ENCODE measurements at places on chromosomes 6 and 20. TPM values are rescaled to one million over a fixed set of nuclear protein-coding genes. Genes with fewer than 3 reads are reported as not detected.

The PACSIN1 gene
- total RNA-seq = 0.20 TPM

The SDCBP2 gene
- total RNA-seq = 1.3 TPM

The MROH8 gene
- 4.6 TPM for total RNA-seq

The TMEM74B gene
- 0.73 TPM for total RNA-seq

DNA sequence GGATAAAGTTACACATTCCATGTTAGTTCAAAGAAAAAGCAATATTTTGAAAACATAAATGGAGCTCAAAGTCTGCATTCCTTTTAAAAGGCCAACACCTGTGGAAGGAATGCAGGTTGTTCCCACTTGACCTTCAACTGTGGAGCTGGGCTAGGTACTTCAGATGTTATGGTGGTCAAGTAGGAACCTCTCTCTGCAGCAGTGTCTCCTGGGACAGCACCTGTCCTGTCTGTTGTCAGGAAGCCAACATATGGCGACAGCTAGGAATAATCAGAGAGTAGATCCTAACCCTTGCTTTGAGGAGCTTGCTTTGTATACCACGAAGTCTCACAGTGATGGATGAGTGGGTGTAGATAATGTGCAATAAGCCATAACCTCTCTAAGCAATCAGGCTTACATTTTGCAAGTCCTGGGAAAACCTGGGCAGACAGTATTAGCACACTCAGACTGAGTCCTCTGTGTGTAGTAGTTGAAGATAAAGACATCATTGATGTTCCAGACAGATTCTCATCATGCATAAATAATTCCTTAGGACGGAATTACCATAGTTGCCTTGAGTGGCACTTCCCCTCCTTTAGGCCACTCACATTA lies 347.5 kb downstream of the PRL start:
- H3K4me1 ChIP-seq = no peaks in the 10 kb centered on the region
- no peak overlapping the region for H3K27ac ChIP-seq
- no peaks in the 10 kb centered on the region for H3K36me3 ChIP-seq
- no peak overlapping the region for H3K4me3 ChIP-seq
- H3K27me3 ChIP-seq = no peaks in the 10 kb centered on the region
- DNase-seq = no peak

DNA sequence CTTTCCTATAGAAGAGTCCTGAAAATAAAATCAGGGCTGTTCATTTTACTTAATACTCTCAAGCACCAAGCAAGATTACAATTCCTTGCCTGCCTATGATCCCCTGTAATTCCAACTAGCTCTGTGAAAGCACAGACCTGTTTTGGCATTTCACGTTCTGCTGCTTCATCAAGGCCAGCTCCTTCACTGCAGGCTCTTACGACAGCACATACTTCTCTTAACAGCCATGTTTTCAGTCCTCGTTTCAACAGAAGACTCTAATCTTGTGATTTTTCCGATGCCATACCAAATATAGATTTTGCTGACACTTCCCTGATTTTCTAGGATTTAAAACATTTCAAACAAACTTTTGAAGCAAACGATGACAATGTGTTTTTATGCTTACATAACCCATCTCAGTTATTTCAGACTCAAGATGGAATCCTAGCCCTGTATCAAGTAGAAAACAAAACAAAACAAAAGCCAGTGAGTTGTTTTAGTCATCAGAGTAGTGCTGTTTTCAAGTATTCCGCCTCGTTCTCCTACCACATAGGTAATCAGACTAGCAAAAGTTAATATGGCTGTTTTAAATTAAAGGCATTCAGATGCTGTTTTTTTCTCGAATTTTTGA lies 616.5 kb upstream of the CITED2 start:
- H3K36me3 ChIP-seq = no peaks in the 10 kb centered on the region
- DNase-seq = no peak
- no peaks in the 10 kb centered on the region for H3K4me1 ChIP-seq
- H3K27me3 ChIP-seq = no peaks in the 10 kb centered on the region

DNA sequence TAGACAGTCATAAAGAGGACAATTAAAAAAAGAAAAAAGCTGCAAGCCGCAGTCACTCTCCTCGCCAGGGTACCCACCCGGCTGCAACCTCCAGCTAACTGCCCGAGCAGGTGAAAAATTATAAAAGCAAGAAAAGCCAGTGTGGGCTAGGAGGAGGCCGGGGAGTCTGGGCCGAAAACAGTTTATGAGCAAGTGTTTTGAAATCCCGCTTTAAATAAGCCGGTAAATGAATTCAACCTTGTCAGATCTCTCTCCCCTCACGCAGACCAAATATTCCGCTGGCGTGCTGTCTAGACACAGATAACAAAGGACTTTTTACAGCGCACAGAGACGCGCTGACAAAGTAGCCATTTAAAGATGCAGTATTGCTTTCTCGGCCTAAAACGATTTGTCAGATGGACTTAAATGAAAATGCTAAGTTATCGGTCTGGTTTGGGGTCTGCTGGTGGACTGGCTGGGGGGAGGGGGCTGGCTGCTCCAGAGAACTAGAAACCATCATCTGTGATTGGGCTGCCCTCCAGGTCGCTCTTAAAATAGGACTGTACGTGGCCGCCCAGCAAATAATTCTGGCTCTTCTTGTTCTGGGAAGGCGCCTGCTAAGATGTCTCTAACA lies 24.6 kb downstream of the PMEPA1 start:
- H3K36me3 ChIP-seq = no peaks in the 10 kb centered on the region
- peaks cover 90% of the 10 kb centered on the region for H3K4me1 ChIP-seq
- H3K27me3 ChIP-seq = no peaks in the 10 kb centered on the region
- no peak overlapping the region for H3K27ac ChIP-seq

DNA sequence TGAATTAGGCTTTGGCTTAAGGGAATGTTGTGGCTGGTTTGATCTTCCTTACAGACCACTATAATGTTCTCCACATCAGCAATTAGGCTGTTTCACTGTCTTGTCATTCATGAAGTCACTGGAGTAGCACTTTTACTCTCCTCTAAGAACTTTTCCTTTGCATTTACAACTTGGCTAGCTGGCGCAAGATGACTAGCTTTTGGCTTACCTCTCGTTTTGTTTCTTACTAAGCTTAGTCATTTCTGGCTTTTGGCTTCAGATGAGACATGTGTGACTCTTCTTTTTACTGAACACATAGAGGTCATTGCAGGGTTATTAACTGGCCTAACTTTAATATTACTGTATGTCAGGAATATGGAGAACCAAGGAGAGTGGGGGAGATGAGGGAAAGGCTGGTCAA lies 143.2 kb downstream of the PTCHD4 start:
- H3K4me3 ChIP-seq = no peak overlapping the region
- no peaks in the 10 kb centered on the region for H3K36me3 ChIP-seq
- no peaks in the 10 kb centered on the region for H3K4me1 ChIP-seq
- H3K27ac ChIP-seq = no peak overlapping the region
